ENCODE measurements at places on chromosomes 2 and 18.

DNA sequence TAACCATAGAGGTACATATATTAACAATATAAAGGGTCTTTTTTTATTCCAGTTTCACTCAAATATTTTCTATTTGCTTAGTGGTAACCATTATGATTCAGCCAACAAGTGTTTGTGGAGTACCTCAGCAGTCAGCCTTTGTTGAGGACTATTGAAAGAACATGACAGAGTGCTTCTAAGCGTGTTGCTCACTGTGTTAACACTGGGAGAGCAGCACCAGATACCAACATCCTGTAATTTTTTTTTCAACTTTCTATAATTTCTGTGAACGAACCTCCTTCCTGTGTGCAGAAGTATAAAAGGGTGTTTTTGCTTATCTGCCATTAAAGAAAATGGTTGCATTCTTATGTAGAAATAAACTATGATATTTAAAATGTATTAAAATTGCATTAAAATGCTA, 239.0 kb downstream of the PHLPP1 start:
- peak; percentile 23 for DNase-seq

DNA sequence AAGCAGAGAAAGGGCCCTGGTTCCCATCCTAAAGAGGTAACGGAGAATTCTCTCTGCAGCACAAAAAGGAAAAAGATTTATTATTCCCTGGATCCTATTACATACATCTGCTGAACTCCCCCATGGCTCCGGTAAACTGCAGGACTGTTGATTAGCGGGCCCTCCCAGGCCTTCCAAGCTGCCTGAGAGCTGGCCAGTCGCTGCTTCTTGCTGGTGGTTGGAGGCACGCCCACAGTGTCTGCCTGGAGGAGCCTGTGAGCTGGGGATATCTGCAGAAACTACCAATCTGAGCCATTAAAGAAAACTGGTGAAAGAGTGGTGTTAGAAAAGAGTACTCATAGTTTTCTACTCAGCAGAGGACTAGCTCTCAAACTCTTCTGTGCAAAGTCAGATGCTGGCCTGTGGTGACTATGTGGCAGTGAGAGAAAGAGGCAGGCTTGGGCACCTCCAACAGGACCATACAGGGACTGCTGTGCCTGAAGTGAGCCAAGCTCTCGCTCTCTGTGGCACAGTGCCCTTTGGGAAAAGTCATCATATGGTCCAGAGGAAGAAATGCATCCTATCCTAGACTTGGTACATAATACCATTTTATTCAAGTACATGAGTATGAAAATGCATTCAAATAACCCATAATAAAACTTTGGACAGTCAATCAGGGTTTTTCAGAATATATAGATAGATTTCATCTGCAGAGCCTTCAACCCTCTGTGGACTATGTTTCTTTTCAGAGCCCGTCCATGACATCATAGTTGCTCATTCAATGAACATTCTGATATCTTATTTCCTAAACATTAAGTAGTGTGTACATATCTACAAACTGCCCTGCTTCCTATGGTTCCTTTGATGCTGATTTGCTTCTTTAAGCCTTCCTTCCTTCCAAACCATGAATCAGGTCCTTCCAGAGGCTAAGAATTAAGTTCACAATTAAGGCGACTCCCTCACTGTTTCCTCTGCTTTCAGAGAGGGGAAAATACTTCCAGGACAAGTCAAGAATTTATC, 242.0 kb upstream of the LYPD1 start:
- peak; percentile 66 for DNase-seq

GRCh38 chr2:98461498-98462049, 16.9 kb downstream of the INPP4A start:
- DNase-seq: no peak

DNA sequence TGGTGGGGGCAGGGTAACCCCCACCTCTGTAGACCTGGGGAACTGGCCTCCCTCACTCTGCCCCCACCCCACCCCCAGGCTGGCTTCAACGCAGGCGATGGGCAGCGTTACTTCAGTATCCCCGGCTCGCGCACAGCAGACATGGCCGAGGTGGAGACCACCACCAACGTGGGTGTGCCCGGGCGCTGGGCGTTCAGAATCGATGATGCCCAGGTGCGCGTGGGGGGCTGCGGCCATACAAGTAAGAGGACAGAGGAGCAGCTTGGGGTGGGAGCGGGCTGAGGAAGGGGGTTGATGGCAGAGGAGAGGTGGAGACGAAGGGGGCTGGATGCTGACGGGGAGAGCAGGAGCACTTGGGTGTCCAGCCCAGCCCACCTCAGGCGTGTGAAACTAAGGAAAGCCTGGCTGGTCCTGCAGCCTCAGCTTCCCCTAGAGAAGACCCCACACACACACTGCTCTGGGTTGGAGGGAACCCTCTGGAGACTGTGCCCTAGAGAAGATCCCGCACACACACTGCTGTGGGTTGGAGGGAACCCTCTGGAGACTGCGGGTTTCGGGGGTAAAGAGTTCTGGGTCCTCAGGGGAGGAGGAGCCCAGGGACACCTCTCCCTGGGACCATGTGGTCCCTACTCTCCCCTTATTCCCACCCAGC, 36.2 kb downstream of the SNED1 start:
- DNase-seq: no peak

DNA sequence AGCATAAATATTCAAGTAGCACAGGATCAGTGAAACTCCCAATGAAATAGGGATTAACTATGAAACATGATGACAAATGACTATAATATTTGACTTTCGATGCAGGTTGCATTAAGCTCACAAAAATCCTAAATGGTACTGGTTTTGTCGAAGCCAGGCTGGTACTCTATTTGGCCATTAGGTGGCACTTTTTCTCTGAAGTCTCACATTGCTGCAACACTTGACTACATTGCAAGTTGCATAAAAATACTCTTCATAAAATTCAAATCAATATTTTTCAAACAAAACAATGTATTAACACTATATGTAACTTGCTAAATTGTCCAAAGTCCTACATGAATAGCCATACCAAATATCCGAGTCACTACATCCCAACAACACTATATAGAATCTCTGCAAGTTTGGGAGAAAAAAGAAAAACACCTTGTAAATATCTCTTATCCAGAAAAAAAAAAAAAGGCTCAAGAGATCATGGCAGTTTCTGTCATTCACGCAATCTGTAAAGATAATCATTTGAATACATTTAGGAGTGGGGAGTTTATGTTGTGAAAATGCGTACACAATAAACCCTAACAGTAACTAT, 9.5 kb downstream of the RTTN start:
- DNase-seq: peak; percentile 78

GRCh38 chr2:44071454-44072046, 75.8 kb upstream of the LRPPRC start:
- no peak for DNase-seq

DNA sequence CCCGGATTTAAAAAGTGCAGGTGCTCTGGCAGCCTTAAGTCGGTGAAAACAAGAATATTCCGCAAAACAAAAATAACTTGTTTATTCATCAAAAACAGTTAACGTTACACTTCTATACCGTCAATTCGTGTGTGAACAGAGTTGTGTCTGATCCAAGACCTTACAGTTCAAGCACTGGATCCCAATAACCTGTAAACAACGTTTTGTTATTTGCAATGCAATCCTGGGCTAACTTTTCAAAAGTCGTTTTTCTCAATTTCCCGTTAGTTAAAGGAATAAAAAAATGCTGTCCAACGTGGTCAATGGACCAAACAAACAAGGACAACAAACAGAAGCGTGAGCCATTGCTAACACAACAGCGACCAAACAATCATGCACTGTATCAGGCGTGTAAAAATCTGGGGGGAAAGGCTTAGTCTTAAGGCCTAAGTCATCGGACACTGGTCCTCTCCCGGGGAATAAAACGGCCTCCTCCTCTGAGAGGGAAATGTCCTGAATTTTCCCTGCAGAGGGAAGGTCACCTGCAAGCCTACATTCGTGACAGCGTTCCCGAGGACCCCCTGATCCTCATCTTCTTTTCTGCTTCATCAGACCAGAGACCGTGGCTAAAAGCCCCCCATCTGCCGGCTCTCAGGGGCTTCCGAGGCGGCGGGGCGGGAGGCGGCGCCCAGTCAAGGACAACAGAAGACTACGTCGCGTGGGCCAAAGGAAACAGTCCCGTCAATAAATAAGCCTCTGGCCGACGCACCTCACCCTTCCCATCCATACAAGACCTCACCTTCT, 490 bp downstream of the NDUFS1 start:
- DNase-seq: peak; percentile 35

GRCh38 chr2:134245340-134245984, 8.4 kb upstream of the MGAT5 start:
- DNase-seq: peak; percentile 84

DNA sequence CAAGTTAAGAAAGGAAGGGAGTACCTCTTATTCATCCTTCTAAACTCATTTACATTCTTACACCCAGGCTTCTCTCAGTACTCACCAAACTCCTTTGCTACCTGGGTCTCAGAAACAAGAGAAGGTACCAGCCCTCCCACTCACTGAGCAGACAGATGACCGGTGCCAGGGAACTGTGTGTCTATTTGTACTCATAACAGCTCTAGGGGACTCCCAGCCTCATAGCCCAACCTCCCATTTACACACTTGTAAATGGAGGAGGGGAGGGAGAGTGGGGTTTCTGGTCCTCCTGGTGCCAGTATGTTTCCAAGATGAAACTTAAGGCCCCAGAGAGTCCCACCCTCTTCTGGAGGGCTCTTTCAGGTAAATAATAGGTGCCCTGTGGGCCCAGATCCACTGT, 42.8 kb upstream of the SIGLEC15 start:
- no peak for DNase-seq

DNA sequence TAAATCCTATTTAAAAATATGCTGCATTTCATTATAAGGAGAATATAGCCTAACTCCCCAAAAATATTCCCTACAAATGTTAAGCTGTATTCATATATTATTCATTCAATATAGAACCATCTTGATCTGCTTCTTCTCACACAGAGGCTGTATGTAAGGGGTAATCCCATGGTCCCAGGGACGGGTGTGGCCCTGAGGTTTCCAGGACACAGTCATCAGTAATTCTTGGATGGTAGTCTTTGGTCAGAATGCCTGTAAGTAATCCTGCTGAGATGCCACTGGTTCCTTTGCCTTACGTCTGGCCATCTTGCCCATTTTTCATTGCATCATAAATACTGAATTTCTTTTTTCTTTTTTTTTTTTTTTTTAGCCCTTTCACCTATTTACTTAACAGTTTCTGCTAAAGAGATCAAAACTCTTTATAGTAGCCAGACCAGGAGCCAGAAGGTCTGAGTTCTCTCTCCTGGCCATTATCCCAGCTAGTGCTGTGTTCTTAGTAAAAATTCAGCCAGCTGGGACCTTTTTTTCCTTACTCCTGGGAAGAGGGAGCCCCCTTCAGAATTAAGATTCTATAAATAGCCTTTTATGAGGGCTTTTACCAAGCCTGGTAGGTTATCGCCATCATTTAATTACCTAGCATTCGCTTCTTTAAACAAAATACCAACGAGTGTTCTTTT, 134.9 kb downstream of the SOX11 start:
- no peak for DNase-seq

- no peak for DNase-seq
Observed at GRCh38 chr18:26854292-26854881, 11.1 kb downstream of the AQP4 start.

DNA sequence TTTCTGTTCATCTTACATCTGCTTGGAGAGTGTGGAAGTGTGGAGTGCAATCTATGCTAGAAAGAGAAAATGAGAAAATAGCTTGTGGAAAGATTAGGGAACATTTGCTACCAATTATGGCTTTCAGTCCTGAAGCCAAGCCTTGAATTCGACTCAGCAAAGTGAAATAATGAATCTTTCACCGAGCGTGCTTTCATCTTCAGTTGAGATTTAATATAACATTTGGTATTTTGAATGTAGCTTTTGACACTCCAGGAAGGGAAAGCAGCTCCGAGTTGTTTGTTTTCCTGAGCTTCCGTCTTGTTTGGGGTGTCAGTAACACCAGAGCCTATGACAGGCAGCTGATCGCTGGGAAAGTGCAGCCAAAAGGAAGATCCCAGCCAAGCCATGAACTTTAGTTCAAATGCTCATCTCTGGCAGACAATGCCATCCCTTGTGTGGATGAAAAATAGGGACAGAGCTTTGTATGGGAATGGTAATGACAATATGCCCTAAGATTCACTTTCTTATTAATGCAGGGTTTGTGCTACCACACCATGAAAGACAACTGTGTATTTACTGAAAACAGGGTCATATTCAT, 25.0 kb upstream of the PHLPP1 start:
- no peak for DNase-seq

- DNase-seq: peak; percentile 45
Observed at GRCh38 chr18:23927821-23928746, 86.5 kb upstream of the TTC39C start.

GRCh38 chr2:17429130-17429529, 89.1 kb downstream of the RAD51AP2 start:
- peak; percentile 64 for DNase-seq

DNA sequence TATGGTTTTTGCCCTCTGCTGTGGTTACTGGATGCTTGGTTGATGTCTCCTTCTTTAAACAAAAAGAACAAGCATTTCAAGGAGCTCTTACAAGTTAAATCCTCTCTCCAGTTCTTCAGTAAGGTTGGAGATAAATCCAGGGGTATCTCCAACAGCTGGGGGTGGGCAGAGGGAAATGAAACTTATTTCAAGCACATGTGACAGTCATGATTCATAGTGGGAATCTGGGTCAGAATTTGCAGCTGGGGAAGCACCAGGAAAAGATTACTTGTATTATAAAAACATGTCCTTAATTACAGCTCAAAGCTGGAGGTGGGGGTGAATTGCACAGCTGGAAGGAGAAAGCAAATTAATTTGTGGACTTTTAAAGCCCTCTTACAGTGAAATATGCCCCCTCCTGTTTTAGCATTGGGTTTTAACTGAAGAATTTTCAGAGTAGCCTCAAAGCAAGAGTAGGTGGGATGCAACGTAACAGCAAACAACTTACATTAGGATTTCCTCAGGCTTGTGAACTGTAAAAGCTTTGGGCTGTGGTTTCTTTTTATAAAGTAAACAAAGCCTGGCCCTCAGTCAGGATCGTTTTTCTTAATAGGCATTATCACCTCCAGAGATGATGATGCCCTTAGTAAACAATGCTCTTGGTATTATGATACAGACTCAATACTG, 596.4 kb downstream of the NYAP2 start:
- DNase-seq: peak; percentile 39

GRCh38 chr2:32446369-32446768, 89.5 kb downstream of the BIRC6 start:
- DNase-seq: no peak

DNA sequence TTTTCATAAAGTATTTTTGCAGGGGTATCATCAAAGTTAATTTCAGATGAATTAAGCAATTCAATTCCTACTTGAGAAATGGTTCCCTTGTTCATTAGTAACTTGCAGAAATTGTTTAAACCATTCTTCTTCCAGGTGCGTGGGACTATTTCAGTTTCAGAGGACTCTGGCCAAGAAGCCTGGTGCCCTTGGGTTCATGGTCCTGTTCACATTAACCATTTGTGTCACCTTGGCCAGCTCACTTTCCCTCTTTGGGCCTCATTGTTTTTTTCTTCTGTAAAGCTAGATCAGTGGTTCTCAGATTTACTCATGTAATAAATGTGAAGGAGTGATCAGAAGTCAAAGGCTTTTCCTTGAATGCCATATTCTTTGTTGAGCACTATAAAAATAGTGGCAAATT, 112.4 kb upstream of the BZW1 start:
- no peak for DNase-seq

DNA sequence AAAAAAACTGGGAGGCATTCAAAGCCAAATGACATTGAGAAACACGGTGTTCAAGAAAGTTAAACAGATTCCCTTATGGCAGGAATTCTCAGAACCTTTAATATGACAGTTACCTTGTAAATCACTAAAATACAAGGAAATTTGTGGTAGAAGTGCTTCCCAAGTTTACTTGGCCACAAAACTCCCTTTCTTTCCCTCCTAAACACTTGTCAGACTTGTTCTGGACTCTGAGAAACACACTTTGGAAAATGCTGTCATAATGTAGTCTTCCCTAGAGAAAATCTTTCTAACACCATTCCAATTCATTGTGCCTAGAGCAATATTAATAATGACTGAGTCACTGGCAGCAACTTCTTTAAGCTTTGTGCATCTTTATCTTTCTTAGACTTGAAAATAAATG, 140.4 kb downstream of the ANKRD44 start:
- DNase-seq: peak; percentile 26
